ENCODE measurements at places on chromosomes 1 and 21.

- DNase-seq, result no peak
Observed at GRCh38 chr1:44239331-44239960, 26.2 kb downstream of the DMAP1 start.

DNA sequence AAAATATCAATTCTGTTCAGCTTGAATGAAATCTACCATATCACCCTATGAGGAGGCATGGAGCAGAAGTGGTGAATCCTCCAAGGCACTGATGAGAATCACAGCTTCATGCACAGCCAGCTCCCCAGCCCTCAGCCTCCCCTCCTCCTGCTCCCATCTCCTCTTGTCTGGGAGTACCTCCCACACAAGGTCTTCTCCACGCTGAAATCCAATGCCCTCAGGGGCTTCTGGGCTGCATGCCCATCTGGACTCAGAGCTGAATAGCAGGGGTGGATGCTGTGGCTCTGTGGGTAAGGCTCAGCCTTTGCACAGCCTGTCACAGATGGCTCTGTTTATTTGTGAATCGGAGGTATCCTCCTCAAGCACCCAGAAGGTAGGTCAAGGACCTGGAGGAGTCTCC lies 48.6 kb downstream of the KCNC4 start:
- no peak for DNase-seq

GRCh38 chr21:20971296-20971921 lies 26.8 kb upstream of the NCAM2 start:
- DNase-seq, result no peak

GRCh38 chr1:2318314-2319278 lies 72.8 kb downstream of the MORN1 start:
- no peak for DNase-seq

- no peak for DNase-seq
Observed at GRCh38 chr1:18241891-18242290, 134.3 kb downstream of the IGSF21 start.

GRCh38 chr1:56551691-56552090 lies 27.7 kb downstream of the PLPP3 start:
- no peak for DNase-seq

DNA sequence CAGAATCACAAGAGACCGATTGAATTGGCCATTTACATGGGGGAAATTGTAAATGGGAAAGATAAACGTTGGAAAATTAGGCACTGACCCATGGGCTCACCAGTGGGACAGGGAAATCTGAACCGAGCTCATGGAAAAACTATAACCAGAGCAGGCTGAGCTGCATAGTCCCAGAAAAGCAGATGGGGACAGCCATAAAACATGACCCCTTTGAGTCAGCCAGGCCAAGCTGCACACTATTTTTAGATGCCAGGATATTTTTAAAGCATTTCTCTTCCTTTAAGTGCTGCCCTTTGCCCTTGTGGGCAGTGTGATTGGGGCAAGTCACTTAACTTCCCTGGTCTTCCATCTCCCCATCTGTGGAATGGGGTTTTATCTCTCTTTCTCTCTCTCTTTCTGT lies 184.1 kb downstream of the FOXD2 start:
- DNase-seq, result no peak

DNA sequence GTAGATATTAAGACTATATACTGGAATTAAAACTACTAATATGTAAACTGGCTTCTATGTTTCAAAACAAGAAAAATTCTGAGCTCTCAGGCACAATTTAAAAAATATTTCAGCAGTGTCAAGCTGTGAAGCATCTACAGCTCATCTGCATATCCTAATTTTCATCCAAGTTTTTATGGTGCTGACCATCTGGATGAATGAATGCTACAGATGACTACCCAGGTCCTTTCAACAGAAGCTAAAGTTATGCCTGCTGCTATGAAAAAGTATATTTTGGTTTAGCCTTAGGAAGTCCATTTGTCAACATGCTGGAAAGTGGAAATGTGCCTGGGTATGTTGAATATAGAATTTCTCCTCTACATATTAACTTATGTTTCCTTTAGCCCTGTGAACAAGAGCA lies 206.9 kb downstream of the NEGR1 start:
- DNase-seq, result no peak

Measured in osteocyte (in vitro differentiated cells).